ENCODE measurements at places on chromosomes 5 and 9.

DNA sequence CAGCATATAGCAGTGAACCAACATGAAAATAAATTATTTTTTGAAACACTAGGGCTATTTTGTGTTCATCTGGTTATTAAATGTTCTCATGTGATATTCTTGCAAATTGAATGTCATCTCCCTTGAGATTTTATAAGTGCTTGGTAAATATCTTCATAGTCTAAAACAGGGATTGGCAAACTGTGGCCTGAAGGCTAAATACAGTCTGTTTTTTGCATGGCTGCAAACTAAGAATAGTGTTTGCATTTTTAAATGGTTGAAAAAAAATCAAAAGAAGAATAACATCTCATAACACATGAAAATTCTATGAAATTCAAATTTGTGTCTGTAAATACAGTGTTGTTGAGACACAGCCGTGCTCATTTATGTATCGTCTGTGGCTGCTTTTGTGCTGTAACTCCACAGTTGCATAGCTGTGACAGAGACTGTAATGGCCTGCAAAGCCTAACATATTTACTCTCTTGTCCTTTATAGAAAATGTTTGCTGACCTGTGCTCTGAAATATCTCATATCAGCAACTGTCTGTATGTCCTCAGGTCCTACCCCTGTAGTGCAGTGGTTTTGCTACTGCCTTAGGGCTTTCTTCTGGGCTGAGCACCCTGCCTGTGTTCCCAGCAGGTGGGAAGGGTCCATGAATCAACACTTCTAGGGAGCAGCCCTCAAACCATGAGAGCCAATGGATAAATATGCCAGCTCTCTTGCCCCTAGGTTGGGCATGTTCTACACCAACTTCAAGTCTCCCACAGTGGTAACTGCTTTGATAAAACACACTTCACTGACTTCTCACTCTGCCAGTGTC lies 41.7 kb upstream of the ARRDC3 start:
- DNase-seq, result no peak

DNA sequence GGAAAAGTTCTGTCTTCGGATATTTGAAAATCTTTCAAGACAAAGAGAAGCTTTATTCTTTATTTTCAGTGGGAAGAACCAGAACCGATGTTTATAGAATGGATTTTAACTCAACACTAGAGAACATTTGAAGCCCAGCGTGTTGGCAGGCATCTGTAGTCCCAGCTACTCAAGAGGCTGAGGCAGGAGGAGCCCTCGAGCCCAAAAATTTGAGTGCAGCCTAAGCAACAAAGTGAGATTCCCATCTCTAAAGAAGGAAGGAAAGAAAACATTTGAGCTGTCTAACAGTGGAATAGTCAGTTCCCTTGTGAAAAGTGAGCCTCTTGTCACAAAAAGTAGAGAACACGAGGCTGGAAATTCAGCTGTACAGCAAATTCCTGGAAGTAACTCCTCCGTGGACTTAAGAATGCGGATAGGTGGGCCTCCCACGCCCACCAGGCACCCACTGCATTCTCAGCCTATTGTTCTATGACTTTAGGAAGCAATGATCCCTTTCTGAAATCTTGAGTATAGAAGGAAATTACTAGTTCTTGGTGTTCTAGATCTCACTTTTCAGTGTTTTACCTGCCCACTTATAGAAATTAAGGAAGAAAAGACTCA lies 2.3 kb upstream of the PTPDC1 start:
- no peak for DNase-seq

DNA sequence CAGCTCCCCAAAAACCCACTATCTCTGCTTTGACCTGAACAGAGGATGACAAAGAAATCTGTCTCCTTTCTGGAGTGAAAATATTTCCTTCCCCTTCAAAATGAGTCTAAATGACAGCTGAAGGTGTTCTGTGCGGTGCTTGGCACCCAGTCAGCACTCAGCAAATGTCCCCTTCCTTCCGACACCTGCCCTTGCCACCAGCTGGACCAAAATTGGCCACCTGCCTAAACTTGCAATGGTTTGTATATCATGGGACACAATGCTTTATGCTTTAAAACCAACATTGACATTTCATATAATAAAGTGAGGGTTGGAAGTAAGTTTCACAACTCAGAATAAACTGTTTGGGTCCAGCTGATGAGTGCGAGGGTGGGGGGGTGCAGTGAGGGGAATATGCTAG lies 7.5 kb upstream of the TTC1 start:
- DNase-seq, result no peak

DNA sequence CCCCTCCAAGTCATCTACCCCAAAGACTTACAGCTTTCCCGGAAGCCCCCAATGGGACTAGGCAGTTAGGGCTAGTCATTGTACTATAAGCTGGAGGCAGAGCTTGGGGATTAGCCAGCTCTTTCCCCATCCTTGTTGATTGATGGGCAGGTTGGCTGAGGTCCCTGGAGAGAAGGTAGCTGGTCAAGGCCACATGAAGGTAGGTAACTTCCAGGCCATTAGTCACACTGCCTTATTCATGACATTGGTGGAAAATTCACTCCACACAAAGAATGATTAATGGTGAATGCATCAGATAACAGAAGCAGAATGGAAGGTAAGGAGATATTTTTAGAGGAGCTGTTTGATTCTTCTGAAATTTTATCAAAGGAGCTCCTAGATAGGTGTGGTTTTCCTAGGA lies 49.5 kb upstream of the TGFBR1 start:
- peak; percentile 74 for DNase-seq

- no peak for DNase-seq
Measured at GRCh38 chr5:140647042-140647419, 399 bp downstream of the NDUFA2 start.

DNA sequence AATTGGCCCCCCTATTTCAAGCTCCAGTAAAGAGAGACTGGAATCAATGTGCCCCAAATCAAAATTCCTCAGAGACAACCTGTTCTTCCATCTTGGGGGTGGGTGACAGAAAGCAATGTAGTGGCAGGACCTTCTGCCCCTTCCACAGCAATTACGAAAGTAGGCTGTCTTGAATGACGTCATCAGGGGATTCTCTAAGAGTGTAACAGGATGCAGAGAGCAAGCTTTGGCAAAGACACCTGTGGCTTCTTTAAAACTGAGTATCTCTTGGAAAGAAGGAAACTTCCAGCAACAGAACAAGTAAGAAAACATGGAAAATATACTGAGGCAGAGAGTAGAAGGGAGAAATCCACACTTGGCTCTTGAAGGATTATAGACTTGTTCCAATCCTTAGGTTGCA lies 247.6 kb upstream of the PDE4D start:
- DNase-seq, result no peak

GRCh38 chr9:136751814-136752213 lies 3.5 kb upstream of the LCN6 start:
- DNase-seq, result no peak

GRCh38 chr9:92794426-92794825 lies 29.8 kb upstream of the BICD2 start:
- no peak for DNase-seq

- no peak for DNase-seq
Measured at GRCh38 chr5:154444556-154445421, 1.0 kb upstream of the SAP30L start.

DNA sequence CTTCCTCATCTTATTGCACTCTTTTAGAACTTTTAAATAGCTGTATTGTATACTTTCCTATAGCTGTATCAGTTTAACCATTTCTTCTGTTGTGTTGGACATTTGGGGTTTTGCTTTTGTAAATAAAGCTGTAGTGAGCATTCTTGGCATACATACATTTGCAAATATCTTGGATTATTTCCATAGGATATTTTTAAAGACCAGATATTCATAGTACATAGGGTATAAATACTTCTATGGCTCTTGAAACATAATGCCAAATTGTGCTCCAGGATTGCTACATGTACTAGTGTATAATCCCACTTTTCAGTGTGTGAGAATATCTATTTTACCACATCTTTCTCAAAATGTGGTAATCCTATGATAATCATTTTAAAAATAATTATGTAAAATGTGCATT lies 51.2 kb downstream of the SCAMP1 start:
- peak; percentile 10 for DNase-seq

DNA sequence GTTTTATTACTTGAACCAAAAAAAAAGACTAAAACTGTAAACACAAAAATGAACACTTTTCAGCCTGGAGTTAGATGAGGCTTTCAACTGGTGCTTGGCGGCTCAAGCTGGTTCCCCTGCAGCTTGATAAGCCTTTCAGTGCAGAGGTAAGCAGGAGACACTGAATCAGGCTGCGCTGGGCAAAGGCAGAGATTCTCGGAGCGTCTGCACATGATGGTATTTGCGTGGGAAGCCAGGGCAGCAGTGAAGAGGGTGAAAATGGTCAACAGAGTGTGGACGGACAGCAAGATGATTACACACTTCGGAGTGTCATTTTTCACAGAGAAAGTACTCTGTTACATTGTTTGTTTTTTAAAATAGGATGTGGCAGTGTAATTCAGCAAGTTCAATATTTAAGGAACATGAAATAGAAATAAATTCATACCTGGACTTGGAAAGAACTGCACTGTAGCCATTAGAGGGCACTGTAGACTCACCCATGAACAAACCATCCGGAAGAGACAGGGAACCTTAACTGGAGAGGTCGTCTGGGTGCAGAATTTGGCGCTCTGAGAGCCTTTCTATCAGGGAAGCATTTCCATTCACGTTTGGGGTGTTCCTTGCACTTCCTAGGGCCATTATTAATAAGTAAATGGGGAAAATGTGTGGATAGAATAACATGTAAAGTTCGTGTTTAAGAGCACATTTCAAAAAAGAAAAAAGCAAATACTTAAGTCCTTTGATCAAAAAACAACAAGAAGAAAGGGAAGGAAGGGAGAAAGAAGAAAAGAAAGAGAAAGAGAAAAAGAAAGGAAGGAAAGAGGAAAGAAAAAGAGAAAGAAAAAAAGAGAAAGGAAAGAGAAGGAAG lies 69.8 kb downstream of the ICE1 start:
- DNase-seq, result peak; percentile 58

DNA sequence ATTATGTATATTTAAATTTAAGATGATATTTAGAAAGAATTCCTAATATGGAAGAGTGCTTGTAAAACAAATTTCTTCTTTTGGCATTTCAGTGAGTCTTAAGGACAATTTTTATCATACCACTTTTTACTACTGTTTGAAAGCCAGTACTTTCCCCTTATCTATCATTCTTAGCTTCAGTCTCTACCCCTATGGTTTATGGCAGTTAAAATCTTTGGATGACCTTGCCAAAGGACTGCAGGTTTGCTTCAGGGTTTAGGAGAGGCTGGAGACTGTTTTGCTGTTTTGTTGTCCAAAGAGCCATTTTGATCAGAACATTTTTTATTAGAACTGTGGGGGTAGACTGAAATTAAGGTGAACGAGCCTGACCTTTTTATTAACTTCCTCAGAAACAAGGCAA lies 30.8 kb downstream of the SLC38A9 start:
- no peak for DNase-seq

- DNase-seq, result peak; percentile 41
Measured at GRCh38 chr9:5459289-5459829, 9.0 kb downstream of the CD274 start.
